ENCODE measurements at places on chromosomes 13 and 19.

GRCh38 chr19:53969366-53969765 lies 6.6 kb downstream of the CACNG8 start:
- no peak for DNase-seq

DNA sequence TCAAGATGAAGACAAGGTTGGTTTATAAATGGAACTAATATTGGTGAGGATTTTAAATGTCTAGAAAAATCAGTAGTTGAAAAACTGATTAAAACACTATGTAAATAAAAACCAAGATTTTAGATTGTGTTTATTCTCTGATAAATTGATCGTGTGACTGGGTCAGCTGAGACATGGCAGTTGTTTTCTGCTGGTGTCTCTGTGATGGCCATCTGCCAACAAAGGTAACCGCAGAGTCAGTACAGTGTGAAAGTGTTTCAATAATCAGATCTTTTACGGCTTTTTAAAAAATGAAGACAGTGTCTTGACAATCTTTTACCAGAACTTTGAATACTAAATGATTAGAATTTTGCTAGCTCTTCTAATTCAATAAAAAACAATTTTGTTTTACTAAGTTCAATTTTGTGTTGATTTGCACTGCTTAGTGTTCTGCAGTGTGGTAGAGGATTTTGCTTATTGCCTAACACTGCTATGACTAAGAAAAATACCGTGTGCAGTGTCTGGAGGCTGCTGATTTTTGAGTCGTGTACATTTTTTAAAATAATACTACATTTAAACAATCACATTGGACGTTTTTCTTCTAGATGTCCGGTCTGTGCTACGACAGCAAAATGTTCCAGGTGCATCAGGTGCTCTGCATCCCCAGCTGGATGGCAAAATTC lies 32.7 kb upstream of the GPR183 start:
- DNase-seq = no peak

GRCh38 chr13:98686270-98686669 lies 66.2 kb downstream of the SLC15A1 start:
- no peak for DNase-seq

DNA sequence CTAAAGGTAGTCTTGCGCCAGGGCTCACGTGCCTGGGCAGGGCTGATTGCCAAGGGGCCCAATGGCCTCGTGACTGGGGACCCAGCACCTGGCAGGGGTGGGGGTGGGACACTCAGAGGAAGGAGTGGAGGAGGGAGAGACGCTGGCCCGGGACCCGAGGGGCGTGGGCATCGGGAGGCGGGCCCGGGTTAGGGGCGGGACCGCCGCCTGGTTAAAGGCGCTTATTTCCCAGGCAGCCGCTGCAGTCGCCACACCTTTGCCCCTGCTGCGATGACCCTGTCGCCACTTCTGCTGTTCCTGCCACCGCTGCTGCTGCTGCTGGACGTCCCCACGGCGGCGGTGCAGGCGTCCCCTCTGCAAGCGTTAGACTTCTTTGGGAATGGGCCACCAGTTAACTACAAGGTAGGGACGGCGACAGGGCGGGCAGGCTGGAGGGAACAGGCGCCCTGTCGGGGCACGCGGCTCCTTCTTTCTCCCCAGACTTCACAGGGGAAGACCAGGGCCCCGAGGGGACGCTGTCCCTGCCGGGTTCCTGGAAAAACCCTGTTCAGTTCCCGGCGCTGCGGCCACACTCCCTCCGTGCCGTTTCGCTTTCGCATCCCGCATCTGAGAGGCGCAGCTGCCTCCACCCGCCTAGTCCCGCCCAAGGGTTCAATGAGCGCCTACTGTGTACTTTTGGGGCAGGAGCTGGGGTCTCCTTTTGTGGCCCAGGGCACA lies at the start of gene IFI30:
IFI30 (plus strand) TSS at position 242 of the 717 bp plus-strand sequence; CDS start at position 271, 29 bp downstream.
- DNase-seq = peak; percentile 72

GRCh38 chr19:42216653-42217519 lies 591 bp downstream of the DEDD2 start:
- DNase-seq = peak; percentile 42

DNA sequence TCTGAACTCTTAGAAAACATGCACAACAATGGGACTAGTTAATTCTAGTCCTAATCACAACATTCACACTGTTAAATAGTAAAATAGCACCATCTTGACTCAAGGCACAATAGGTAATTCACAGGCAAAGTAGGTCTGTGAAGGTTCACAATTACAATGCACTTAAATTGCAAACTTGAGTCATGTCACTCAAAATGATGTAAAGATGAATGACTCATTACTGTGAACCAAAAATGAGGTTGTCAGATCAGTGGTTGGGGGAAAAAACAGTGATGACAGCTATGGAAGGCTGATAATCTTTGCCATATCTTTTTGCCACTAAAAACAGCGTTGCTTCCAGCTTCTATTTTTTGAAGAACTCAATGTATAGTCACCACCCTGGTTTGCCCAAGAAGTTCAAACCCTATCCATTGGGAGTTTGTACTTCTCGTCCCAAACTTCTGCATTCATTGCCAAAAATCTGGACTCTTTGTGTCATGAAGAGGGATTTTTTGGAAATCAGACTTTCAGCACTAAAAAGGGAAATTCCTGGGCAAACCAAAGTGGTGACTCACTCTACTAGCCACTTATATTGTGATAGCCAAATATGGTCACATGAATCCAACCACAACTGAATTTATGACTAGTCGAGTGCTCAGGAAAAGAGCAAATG lies 200.9 kb upstream of the TMTC4 start:
- DNase-seq = no peak

DNA sequence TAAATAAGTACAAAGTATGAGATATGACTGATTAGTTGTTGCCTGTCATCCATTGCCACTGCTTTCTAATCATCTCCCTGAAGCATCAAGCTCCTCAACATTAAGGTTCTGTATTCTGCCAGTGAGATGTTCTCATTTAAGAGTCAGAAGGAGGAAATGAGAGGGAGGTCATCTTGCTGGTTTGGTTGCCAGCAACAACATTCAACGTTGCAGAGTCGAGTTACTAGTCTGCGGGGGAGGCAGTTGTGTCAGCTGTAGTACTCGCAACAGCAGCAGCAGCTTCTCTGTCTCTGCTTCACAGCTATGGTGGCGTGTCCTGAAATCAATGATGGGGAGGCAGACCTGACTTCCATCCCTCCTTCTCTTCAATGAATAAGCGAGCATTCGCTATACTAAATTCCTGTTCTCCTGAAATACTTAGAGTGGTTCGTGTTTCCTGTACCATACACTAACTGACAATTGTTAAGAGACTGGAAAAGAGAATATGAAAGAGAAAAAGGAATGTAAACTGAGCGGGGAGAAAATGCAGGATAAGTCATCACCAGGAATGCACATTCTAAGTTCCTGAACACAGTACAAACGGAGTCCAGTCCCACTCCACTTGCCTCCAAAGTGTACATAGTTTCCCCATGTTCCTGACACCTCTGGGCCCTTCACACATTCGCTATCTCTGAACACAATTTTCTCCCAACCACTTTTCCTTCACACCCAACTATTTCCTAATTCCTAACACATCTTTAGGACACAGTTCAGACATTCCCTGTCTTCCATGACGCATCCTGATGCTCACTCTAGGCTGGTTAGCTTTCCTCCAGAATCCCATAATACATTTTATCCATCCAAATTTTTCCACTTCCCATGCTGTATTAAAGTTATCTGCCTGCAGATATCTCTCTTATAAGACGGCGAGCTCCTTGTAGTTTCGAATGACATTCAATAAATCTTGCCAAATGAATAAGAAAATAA lies 263.0 kb downstream of the KLF12 start:
- DNase-seq = no peak

DNA sequence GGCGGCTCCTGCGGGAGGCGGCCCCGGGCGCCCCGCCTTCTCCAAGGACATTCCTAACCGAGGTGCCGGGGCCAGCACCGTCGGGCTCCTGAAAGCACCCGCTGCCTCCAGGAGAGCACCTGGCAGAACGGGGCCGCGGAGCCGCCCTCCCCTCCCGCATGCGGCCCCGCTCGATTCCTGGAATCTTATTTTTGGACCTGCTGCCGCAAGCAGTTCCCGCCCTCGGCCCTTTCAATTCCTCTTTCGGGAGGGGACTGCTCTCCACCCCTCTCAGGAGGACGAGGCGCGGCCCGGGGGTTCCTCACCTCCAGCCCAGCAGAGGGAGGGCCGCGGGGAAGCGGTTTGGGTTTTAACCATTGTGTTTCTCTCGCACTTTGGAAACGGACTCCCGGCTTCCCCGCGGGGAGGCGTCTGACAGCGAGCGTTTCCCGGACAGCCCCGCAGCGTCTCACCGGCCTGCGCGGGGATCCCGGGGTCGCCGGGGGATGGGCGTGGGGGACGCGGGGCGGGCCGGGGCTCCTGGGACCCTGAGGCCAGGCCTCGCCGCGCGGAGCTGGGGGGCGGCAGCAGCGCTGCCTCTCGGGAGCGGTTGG lies 849 bp downstream of the GAS6 start:
- DNase-seq = no peak

- peak; percentile 64 for DNase-seq
These were observed 129.8 kb downstream of the DLEU7 start for GRCh38 chr13:50713523-50714248.

- no peak for DNase-seq
These were observed 98.2 kb upstream of the C1QTNF9B start for GRCh38 chr13:23995283-23996073.

- no peak for DNase-seq
These were observed 546.7 kb downstream of the RFC3 start for GRCh38 chr13:34364633-34365032.

DNA sequence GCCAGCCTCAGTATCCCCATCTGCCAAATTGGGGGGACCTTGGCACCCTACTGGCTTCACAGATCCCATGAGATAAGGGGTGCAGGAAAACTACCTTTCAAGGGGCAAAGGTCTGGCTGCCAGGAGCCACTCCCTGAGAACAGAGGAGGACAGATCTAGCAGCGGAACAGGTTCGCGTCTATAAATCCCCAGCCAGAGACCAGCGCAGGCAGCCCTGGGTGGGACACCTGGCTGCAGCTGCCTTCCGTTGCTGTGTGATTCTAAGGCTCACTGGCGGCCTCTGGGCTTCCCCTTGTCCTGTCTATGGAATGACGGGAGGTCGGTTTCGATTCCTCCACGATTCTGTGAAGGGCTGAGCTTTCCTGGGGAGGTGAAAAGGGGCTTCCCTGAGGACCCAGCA lies 7.3 kb downstream of the RELB start:
- no peak for DNase-seq

DNA sequence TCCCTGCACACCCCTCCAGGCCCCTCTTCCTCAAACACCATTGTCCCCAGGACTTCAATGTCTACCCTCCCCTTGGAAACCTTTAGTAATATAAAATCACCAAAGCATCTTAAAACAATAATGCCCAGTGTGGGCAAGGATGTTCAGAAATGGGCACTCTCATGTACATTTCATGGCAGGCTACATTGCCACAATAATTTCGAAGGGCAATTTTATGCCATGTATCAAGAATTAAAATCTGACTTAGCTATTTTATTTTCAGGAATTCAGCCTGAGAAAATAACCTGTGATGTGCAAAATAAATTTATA lies 35.8 kb upstream of the IGSF23 start:
- no peak for DNase-seq

GRCh38 chr13:33433316-33433715 lies 147.8 kb upstream of the STARD13 start:
- no peak for DNase-seq

DNA sequence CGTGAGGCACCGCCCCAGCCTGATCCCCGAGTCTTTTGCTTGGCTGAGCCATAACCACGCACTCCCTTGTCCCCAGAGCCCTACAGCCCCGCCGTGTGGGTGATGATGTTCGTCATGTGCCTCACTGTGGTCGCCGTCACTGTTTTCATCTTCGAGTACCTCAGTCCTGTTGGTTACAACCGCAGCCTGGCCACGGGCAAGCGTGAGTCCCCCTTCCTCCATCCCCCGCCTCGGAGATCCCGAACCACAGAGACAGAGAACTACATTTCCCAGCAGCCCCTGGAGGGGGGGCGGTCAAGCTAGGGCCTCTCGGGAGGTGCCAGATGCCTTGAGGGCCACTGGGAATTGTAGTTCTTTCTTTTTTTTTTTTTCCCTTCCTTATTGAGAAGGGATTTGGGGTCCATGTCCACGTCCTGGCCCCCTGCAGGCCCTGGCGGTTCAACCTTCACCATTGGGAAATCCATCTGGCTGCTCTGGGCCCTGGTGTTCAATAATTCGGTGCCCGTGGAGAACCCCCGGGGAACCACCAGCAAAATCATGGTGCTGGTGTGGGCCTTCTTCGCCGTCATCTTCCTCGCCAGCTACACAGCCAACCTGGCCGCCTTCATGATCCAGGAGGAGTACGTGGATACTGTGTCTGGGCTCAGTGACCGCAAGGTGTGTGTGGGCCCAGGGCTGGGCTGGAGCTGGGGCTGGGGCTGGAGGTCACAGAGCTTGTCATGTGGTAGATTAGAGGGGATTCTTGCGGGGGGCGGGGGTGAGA lies 25.9 kb downstream of the GRIN2D start:
- peak; percentile 81 for DNase-seq

GRCh38 chr13:72198042-72198441 lies 331.0 kb upstream of the DACH1 start:
- DNase-seq = no peak

GRCh38 chr19:18167975-18168645 lies 5.5 kb upstream of the IFI30 start:
- peak; percentile 75 for DNase-seq

DNA sequence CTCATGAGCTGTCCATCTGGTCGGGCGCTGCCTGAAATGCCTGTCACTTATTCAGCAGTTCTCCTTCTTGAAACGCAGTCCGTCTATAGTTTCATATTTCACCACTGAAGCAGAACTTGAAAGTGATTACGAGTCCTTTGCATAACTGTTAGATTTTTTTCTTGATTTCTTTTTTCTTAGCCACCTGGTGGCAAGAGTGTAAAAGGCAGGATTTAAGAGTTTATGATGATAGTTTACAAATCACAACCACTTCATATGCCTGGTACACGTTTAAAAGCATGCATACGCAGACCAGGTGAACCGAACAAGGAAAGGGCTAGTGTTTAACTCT lies 45.8 kb downstream of the GGACT start:
- no peak for DNase-seq

- no peak for DNase-seq
These were observed 53.0 kb upstream of the URAD start for GRCh38 chr13:28041501-28041900.

GRCh38 chr13:102399791-102400674 lies 1.8 kb downstream of the FGF14 start:
- DNase-seq = peak; percentile 27

DNA sequence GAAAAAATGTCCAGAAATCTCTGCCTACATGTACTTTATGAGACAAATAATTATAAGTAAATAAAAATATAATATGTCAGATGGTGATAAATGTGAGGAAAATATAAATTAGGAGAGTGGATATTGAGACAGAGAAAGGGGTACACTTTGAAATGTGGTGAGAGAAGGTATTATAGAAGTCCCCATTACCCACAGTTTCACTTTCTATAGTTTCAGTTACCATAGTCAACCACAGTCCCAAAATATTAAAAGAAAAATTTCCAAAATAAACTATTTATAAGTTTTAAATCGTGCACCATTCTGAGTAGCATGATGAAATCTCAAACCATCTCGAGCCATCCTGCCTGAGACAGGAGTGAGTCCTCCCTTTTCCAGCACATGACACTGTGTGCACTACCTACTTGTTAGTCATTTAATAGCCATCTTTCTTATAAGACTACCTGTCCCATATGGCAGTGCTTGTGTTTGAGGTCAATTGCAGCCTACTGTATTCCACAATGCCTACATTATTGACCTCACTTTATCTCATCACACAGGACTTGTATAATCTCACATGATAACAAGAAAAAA lies 653.7 kb downstream of the DACH1 start:
- no peak for DNase-seq

Measured in activated CD8-positive, alpha-beta T cell treated with anti-CD3 and anti-CD28 coated beads, Interleukin-2, amount 10 ng/mL, durations not matched to agents 7 days and 5 days (primary cell).